Right cardiac atrium (tissue), 5 donors: ENCODE measurements at places on chromosomes 13 and 19. TPM values are rescaled to one million over a fixed set of nuclear protein-coding genes. Genes with fewer than 3 reads are reported as not detected.

DNA sequence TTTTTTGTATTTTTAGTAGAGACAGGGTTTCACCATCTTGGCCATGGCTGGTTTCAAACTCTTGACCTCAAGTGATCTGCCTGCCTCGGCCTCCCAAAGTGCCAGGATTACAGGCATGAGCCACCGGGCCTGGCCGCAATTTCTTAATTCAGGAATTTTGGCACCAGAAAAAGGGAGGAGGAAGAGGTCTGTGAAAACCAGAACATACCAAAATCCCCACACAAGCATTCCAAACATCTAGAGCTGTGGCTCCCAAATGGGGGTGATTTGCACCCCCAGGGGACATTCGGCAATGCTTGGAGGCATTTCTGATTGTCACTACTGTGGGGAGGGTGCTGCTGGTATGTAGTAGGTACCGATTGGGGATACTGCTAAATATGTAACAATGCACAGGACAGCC lies 40.2 kb upstream of the ABCC4 start:
- DNase-seq: no peak

- no peak for DNase-seq
Measured at GRCh38 chr13:94335761-94336526, 143.5 kb downstream of the DCT start.

SIGLEC12 gene
- total RNA-seq: not detected

IER2 gene
- 34.4 TPM for total RNA-seq

C2CD4C gene
- total RNA-seq: 0.62 TPM

TGFB1 gene
- 32.1 TPM for total RNA-seq
